ENCODE measurements at places on chromosomes 2 and 18.

GRCh38 chr18:34806527-34806926 lies 96.4 kb downstream of the DTNA start:
- no peak for DNase-seq

DNA sequence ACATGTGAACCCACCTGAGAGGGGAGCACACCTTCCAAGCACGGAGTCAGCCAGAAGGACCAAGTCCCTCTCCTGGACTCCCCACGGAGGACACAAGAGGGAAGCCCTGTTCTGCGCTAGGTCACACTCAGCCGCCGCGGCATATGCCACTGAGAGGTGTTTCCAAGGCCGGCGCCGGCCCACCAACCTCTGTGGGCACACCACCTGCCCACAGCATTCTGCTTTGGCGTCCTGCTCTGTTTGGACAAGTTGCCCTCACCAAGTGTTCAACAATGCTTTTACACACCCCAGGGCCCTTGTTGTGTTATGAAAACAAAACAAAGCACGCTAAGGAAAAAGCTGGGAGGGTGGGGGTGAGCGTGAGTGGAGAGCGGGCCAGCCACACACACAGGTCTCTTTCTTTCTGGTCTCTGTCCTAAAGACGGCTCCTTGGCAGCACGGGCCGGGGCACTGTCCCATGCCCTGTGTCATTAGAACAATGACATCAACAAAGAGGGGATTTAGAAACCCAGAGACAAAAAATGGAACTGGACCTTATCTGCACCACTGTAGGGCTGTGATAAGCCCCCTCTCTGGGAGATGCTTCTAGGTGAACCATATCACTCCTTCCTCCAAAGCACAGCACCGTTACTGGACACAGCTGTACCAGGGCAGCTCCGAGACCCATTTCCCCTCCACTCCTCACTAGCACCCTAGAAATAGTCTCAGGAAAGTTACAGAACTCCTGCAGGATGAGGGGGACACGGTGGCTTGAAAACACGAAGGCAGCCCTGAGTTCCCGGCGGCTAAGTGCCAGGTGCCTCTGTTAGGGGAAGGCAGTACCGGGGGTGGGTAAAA lies 17.0 kb downstream of the SMAD7 start:
- no peak for DNase-seq

DNA sequence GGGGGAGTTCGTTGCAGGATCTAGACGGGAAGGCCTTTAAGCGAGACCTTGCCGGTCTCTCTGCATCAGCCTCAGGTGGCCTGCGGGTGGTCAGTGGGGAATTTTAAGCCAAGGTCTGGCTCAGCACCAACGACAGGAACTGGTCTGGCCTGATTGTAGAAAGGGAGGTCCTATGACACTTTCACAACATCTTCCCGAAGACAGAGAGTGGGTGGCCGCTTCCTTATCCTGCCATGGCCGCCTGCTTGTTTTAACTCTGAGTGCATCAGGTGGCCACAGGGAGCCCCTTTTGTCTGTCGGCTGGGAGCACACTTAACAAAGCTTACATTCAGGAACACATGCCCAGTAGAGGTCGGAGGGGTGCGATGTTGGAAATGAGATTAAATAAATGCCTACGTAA lies 363.7 kb upstream of the MYT1L start:
- DNase-seq = no peak

DNA sequence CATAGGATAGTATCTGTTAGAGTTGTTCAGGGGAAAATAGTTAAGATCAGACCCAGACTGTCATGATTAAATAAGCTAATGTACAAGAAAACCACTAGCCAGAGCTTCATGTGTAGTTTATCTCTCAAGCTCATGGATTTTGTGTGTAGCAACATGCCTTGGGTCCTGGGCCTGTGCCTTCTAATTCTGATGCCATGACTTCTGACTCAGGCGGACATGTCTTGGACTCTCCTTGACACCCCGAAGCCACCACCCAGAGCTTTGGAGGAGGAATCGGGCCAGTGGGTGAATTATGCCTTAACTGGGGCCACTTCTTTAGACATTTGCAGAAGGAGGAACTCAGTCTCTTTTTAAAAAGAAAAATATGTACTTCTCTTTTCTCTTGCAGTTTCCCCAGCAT lies 68.7 kb downstream of the NPAS2 start:
- peak; percentile 9 for DNase-seq

GRCh38 chr18:78641689-78642231 lies 337.9 kb upstream of the SALL3 start:
- DNase-seq = peak; percentile 95

DNA sequence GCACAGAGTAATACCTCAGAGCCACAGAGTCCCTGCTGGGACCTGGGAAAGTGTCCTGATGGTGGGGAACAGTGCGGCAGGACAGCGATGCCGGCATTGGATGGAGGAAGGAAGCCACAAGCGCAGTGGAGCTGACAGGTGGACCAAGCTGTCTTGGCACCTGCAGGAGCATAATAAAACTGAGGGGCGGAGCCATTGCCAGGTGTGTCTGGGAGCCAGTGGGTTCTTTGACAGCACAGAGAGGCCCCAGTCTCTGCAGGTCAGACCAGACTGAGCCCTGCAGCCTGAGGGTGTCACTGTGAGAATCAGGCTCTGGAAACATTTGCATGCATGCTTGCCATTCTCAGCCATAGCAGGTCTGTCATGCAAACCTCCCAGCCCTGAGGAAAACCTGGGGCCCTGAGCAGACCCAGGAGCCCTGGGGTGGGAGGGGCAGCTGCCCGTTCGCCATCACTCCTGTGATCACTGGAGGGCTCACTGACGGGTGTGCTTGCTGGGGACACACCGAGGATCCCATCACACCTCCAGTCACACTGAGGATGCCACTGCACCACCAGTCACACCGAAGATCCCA lies 210.5 kb upstream of the HDAC4 start:
- DNase-seq = no peak

- no peak for DNase-seq
Measured at GRCh38 chr2:199932312-199932855, 21.3 kb downstream of the C2orf69 start.

DNA sequence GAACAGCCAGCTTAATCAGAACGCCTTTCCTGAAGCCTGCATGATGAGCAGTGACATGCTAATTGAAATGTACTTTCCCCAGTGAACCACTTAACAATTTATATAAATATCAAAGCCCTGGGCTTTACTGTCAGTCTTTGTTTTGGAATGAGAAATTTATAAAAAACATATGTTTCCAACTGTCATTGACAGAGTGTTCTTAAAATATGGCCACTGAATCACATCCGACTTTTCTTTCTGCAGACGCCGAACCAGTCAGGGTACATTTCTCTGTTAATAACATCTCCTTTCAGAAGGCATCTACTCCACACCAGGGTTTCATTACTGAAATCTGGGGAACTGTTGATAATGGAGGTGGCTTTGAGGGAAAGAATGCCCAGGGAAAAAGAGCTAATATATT lies 343.7 kb downstream of the INSIG2 start:
- no peak for DNase-seq

DNA sequence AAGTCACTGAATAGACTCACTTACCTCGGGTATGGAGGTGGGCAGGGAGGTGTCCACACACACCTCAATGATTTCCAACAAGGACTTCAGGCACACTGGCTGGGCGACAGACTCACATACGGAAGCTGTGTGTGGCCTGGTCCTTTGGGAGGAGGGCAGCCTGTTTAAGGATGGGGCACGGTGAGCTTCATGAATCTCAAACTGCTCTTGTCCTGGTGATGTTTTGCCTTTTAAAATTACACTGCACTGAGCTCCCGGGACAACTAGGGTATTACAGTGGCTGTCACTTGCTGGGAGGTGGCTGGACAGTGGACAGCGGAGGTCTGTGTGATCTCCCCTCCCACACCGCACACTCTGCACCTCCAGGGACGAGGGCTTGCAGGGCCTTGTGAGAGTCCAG lies 211.6 kb downstream of the SNTG2 start:
- DNase-seq = no peak

DNA sequence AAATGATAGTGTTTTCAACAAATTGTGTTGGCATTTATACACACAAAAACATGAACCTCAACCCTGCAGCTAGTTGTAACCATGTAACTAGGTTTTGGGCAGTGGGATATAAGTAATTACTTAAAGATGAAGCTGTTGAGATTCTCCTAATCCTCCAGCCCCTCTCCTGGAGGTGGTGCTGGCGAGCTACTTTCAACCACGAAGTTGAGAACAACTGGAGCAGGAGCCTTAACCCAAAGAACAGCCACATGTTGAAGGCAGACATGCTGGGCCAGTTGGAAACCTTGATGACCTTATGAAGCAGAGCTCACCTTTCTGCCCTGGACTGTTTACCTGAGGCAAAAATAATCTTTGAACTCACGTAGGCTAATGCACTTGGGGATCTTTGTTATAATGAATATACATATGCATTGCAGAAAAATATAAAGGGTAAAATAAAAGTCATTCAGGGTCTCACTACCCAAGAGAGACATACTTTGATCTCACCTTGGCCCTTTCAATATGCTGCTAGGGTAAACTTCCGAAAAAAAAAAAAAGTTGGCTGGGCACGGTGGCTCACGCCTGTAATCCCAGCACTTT lies 89.6 kb upstream of the NPAS2 start:
- DNase-seq = peak; percentile 68

DNA sequence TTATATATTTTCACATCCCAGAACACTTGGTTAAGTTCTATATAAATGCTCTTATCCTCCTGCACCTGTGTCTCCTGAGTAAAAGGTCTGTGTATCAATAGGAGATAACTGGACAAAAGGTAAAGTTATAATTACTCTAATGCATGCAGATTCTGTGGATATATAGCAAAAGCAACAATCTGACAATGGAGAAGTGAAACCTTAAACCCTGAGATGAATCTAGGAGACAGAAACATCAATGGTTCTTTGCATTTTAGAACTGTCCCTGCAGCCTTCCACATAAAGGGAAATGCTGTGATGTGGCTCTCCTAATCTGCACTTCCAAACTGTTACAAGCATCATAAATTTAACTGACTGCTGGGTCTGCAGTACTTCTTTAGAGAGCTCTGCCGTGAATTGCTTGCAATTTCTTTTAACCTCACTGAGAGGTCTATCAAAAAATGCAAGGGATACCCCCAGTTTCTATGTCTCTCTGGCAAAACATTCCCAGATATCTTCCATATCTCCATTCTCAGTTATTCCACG lies 42.8 kb upstream of the FSIP2 start:
- DNase-seq = no peak

- DNase-seq = no peak
Measured at GRCh38 chr2:43482961-43483360, 112.9 kb downstream of the THADA start.

DNA sequence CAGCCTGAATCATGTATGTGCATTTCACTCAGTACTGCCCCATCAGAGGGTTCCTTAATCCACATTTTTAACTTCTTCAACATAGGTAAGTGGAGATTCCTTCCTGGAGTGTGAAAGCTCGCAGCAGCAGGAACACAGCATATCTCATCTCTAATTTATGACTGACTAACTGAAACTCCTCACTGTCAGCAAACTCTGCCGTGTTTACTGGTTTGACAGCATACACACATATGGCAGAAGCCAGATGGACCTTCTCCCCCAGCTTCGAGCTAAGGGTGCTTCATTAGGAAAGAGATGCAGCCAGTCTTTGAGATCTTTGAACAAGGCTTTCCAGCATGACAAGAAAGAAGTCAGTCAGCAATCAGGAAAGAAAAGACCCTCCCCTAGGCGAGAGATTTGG lies 200.3 kb upstream of the ACVR2A start:
- DNase-seq = no peak

DNA sequence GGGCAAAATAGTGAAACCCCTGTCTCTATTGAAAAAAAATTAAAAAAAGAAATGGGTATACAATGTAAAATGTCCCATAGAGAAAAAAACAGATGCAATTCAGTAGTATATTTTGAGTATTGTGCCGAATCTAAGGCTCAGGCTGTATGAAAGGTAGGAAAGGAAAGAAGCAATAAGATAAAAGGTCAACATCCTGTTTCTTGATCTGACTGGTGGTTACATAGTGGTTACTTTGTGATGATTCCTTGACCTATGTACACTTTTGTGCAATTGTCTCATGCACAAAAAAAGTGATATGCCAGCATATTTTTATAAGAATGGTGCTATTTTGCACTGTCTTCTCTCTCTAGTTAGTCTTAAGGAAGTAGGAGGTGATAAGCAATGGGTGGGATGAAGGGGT lies 1333.7 kb upstream of the TMEFF2 start:
- DNase-seq = no peak

DNA sequence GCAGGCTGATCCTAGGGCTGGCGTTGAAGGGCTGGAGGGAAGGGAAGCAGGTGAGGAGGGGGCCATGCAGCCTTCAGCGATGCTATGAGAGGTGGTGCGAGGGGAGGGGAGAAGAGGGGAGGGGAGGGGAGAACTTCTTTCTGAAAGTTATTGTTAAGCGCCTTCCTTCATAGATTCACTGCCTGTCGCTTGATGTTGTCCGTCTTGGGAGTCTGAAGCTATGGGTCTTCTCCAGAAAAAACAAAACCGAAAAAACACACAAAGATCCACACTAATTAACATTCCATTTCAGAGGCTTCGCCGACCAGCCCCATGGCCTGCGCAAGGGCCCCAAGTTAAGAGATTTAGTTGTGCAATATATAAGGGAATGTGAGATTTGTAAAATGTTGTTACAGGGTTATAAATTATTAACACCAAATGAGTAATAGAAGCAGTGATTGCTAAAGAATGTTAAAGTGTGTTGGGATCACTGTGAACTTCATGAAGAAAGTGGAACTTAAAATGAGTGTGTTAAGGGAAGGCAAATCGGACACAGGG lies 758 bp downstream of the CFAP221 start:
- no peak for DNase-seq

GRCh38 chr2:240998995-240999791 lies 775 bp downstream of the SNED1 start:
- no peak for DNase-seq

GRCh38 chr2:207929923-207930322 lies 95.4 kb downstream of the PLEKHM3 start:
- DNase-seq = no peak

GRCh38 chr2:220531216-220531615 lies 903.8 kb downstream of the SLC4A3 start:
- no peak for DNase-seq

GRCh38 chr2:140262908-140263307 lies 1482.7 kb upstream of the NXPH2 start:
- no peak for DNase-seq

DNA sequence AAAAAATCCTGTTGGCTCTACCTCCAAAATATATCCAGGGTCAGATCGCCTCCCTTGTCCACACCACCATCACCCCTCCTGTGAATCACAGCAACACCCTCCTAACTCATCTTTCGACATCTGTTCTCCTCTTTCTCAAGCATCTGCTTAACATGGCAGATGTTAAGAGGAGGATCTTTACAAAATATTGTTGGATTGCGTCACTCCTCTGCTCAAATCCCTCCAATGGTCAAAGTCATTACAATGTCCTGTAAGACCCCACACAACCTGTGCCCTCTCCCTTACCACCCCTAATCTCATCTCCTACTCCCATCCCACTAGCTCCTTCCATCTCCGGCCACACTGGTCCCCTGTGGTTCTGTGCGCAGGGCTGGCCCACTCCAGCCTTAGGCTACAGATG lies 36.8 kb upstream of the GBX2 start:
- DNase-seq = no peak

GRCh38 chr2:144411473-144411872 lies 108.4 kb downstream of the ZEB2 start:
- DNase-seq = no peak

Measured in Kasumi-1 (cell line).